ENCODE measurements at places on chromosomes 1 and 21. TPM values are rescaled to one million over a fixed set of nuclear protein-coding genes. Genes with fewer than 3 reads are reported as not detected.

DNA sequence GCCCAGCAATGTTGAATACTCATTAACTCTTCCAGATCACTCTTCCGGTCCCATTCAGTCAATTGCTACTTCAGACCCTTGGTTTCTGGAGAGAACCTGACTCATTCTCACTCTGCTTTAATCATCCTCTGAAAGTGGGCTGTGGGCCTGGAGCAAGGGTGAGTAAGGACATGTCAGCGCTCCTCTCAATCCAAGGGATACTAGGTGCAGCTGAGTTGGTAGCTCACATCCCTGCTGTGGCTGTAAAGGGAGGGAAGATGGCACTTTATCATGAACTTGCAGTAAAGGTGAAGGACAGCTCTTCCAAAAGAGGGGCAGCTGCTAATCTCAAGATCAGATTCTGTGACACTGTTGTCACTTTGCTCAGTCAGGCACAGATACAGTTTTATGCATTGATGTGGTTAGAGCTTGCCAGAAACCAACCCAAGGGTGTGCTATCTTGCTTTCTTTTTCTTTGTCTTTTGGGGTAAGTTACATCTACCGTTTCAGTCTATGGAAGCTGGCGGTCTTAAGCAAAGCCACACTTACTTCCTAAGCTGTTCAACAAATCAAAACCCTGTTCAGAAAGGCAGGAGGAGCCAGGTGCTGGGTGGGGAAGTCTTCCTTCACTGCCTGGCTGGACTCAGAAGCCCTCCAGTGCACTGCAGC lies 26.5 kb upstream of the NTPCR start:
- H3K4me3 ChIP-seq = no peak overlapping the region
- no peaks in the 10 kb centered on the region for H3K27me3 ChIP-seq
- no peak for DNase-seq
- no peak overlapping the region for H3K27ac ChIP-seq

- no peak for DNase-seq
- no peak overlapping the region for H3K27ac ChIP-seq
- H3K27me3 ChIP-seq = no peaks in the 10 kb centered on the region
- H3K4me3 ChIP-seq = peak overlapping the region; percentile 20
- no peaks in the 10 kb centered on the region for H3K4me1 ChIP-seq
These were observed 18.4 kb upstream of the C1orf216 start for GRCh38 chr1:35737120-35737519.

RGS8 gene
- total RNA-seq = 0.07 TPM

GRCh38 chr1:235930543-235930942 lies 63.8 kb upstream of the LYST start:
- no peak overlapping the region for H3K4me3 ChIP-seq
- DNase-seq = no peak
- H3K27me3 ChIP-seq = no peaks in the 10 kb centered on the region
- no peak overlapping the region for H3K27ac ChIP-seq
- H3K36me3 ChIP-seq = no peaks in the 10 kb centered on the region

CRP gene
- total RNA-seq = not detected

DNA sequence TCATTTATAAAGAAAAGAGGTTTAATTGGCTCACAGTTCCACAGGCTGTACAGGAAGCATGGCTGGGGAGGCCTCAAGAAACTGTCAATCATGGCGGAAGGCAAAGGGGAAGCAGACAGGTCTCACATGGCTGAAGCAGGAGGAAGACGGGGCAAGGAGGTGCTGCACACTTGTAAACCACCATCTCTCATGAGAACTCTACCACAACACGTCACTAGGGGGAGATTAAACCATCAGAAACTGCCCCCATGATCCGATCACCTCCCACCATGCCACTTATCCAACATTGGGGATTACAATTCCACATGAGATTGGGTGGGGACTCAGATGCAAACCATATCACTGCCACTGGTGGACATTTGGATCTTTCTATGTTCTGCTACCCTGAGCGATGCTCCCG lies 351.4 kb downstream of the NPHP4 start:
- no peaks in the 10 kb centered on the region for H3K27me3 ChIP-seq
- H3K36me3 ChIP-seq = peaks cover 3% of the 10 kb centered on the region
- no peaks in the 10 kb centered on the region for H3K4me1 ChIP-seq
- H3K4me3 ChIP-seq = no peak overlapping the region
- H3K27ac ChIP-seq = no peak overlapping the region

DNA sequence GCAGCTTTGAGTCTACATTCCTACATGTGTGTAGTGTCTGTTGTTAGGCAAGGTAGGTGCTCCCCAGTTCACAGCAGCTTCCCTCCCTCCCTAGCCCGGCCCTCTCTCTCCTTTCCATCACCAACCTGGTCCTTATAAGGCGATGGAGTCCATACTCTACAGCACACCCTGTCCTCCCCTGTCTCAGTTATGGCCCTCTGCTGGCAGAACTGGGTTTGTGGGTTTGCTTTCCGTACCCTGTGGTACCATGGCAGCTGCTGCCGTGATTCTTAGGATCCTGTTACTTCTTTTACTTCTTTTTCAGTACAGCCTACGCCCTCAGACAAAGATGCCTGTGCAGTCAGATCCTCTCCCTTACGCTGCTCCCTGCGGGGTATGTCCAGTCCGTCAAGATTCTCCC lies 31.7 kb downstream of the AK5 start:
- H3K27me3 ChIP-seq = no peaks in the 10 kb centered on the region
- no peaks in the 10 kb centered on the region for H3K4me1 ChIP-seq
- H3K27ac ChIP-seq = no peak overlapping the region
- no peak overlapping the region for H3K4me3 ChIP-seq
- peak; percentile 76 for DNase-seq
- H3K36me3 ChIP-seq = no peaks in the 10 kb centered on the region

CITED4 gene
- 9.5 TPM for total RNA-seq

GRCh38 chr1:40341491-40342380 lies 24.6 kb upstream of the COL9A2 start:
- no peak for DNase-seq
- no peaks in the 10 kb centered on the region for H3K36me3 ChIP-seq
- H3K27me3 ChIP-seq = no peaks in the 10 kb centered on the region
